ENCODE measurements at places on chromosomes 5 and 9. TPM values are rescaled to one million over a fixed set of nuclear protein-coding genes. Genes with fewer than 3 reads are reported as not detected.

DNA sequence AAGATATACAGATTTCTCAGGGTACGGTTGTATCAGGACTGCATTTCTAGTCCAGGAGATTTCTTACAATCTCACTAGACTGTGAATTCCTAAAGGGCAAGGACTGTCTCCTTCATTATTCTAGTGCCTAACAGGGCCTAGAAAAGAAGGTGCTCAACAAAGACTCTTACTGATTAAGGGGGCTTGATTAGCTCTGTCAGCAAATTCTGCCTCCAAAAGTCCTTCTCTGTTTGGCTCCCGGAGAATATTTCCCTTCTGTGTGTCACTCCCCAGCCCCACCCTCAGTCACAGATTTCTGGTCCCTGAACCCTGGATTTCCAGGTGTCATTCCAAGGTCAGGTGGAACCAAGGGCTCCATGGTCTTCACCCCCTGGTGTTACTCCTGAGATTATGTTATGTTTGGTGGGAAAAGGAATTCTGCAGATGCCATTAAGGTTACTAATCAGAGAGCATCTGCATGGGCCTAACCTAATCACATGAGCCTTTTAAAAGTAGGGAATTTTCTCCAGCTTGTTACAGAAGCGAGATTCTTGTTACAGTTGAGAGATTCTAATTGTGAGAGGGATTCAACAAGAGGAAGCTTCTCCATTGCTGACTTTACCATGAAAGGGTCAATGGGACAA is 167.7 kb upstream of the LHFPL2 start:
- DNase-seq = no peak

ACER2 gene
- 2.7 TPM for total RNA-seq

DNA sequence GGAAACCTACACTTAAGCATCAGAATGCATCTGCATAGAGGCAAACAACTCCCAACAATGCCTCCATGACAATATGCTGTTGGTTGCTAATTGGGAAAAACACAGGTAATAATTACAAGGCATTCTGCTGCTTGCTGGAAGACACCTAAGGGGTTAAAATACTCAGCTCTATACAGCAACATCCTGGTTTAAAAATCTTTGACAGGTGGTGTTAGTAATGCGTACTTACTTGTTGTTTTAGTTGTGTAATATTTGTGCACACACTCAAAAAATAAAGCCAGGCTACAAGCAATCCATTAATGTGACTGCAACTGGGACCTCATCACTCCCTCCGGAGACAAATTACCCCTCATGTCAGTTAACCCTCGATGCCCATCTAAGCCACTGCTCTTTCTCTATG is 126.3 kb upstream of the ELL2 start:
- DNase-seq = no peak

DNA sequence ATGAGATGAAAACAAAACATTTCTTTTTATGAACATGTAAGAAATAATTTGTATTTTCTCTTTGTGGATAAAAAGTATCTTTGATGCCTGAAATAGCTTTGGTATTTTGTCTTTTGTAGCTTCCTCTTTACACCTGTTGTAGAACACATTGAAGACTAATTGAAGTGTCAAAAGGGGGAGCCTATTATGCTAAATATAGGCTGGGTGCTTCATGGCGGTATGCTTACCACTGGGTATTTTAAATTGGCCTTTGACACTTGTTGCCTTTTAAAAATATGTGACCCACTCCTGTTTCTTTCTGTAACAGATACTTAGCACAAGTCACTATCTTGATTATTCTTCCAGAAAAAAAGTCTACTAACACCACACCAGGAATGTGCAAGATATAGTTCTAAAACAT is 226.4 kb downstream of the KIAA0825 start:
- no peak for DNase-seq

GRCh38 chr5:83780699-83781350 is 60.2 kb upstream of the HAPLN1 start:
- DNase-seq = no peak

- no peak for DNase-seq
Measured at GRCh38 chr9:82332018-82332773, 343.6 kb downstream of the SPATA31D1 start.

SPINK7 gene
- total RNA-seq = not detected

PCDHGB6 gene
- 0.11 TPM for total RNA-seq

DNA sequence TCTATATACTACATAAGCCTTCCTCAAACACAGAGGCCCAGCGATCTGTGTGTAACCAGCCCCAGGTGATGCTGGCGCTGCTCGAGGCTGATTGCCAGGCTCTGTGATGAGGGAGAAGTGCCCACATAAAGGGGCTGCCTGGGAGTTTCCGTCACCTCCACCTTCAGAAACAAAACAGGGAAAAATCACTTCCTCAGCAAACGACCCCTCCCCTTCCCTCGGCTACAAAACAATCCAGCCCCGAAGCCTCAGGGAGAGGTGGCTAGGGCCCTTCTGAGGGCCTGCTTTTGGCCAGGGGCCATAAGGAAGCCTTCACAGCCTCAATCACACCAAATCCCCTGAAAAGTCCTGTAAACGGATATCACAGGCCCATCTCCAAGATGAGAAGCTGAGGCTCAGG is 51.1 kb downstream of the DAP start:
- no peak for DNase-seq

- no peak for DNase-seq
Measured at GRCh38 chr5:13574574-13574973, 369.9 kb downstream of the DNAH5 start.

GRCh38 chr5:166401391-166401790 is 1890.1 kb upstream of the WWC1 start:
- no peak for DNase-seq

ZNF483 gene
- 2.8 TPM for total RNA-seq

SPATA31E1 gene
- not detected for total RNA-seq

DNA sequence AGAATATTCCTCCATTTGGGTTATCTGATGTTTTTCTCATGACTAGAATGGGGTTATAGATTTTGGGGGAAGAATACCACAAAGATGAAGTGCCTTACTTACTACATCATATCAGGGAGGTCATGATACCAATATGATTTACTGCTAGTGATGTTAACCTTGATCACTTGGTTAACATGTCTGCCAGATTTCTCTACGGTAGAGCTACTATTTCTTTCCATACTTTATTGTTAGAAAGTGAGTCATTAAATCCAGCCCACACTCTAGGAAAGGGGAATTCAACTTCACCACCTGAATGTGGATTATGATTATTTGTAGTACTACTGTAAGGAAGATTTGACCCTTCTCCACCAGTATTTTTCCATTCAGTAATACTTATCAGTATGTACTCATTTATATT is 64.7 kb downstream of the UBE2R2 start:
- DNase-seq = no peak

SPEF2 gene
- 5.3 TPM for total RNA-seq

DNA sequence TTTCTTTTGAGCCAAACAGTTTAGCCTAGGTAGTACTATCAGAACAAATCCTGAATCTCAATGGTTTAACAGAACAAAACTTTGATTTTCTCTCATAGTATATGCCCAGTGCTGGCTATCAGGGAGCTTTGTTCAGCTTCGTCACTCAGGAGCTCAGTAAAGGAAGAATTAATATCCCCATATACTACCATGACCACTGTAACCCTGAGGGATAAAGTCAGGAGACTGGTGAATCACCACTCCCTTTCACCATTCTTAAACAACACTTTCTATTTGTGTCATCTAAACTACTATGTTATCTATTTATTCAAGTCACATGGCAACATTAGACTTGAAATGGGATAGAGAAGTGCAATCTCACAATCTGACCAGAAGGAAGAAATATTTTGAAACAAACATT is 522.6 kb upstream of the COX7C start:
- DNase-seq = no peak

MAN1B1 gene
- 32.7 TPM for total RNA-seq

DNA sequence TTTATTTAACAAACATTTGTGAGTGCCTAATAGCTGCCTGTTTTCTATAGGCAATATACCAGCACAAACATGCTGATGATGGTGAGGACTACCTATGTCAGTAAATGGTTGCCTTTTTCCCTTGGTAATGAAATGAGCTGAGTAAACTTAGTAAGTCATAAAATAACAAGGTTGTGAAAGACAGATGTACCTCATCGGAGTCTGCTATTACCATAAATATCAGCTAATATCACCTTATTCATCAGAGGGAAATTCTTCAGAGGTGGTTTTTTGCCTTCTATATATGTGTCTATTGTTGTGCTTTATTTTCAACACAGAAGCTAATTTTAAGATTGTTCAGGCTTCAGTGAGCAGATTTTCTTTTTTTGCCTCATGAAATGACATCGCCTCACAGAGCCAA is 1040.5 kb downstream of the DTWD2 start:
- DNase-seq = no peak

DNA sequence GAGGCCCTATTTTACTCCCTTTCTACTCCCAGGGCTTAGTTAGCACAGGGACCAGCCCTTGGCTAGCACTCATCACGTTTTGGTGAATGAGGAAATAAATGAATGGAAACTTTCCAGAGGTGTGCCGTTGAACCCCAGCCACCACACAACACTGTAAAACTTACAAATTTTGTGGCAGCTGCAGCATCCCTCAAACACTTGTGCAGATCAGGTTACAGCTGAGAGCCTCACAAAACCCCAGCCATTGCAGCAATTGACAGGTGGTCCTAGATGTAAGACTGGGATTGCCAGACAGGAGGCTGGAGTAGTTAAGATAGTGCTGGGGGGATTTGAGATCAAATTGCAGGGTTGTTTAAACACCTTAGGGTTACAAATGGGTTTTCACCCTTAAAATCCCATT is 482.2 kb upstream of the KIF2A start:
- DNase-seq = no peak

- no peak for DNase-seq
Measured at GRCh38 chr5:43274435-43275114, 38.6 kb downstream of the HMGCS1 start.

DNA sequence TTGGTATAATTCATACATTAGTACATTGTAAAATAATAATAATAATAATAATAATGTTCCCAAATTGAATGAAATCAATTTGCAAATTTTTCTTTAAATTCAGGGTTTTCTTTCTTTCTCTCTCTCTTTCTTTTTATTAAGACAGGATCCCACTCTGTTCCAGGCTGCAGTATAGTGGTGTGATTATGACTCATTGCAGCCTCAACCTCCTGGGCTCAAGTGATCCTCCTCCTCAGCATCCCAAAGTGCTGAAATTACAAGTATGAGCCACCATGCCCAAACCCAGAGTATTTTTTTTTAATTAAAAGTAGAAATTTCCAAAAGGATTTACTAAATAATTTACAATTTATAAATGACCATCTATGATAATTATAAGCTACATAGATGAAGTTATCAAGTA is 117.7 kb downstream of the HOMER1 start:
- no peak for DNase-seq

MARVELD2 gene
- 0.40 TPM for total RNA-seq

- DNase-seq = no peak
Measured at GRCh38 chr5:150605546-150605945, 34.9 kb upstream of the SYNPO start.

GRCh38 chr9:96343515-96344360 is 39.8 kb downstream of the SLC35D2 start:
- DNase-seq = no peak

Measured in CD8-positive, alpha-beta memory T cell (primary cell).